NCI-H187 treated with DMSO at 0.1 percent for 48 hours (cell line): ENCODE measurements at places on chromosomes 7 and 10.
A peak's percentile ranks its signal among the peaks of the same experiment; 100 is the strongest.

GRCh38 chr10:50407076-50407801 is 155.9 kb upstream of the ASAH2 start:
- no peak for DNase-seq

DNA sequence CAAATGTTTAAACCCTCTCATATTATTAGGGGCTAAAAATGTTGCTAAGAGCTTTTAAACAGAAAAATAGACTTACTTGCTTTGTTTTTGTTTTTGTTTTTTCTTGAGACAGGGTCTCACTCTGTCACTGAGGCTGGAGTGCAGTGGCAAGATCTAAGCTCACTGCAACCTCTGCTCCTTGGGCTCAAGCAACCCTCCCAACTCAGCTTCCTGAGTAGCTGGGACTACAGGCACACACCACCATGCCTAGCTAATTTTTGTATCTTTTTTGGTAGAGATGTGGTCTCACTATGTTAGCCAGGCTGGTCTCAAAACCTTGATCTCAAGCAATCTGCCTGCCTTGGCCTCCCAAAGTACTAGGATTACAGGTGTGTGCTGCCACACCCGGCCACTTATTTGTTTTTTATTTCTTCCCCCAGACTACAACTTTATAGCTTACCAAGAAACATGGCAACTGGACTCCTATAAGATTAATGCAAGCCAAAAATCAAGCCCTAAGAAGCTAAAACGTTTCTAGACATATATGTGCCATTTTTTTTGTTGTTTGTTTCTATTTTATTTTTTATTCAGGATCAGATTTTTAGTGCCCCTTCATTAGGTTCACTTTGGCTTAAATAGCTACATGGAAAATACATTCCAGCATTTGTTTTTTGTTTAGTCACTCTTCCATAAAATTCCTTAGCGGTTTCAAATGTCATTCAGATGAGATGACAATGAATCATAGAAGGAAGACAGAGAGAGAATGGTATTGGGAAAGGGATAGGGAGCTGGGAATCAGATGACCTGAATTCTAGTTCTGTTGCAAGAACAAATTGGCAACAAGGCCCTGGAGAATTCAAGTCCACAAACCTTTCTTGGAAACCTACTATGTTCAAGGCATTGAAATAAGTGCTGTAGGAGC is 163.4 kb upstream of the MKLN1 start:
- DNase-seq, result no peak

DNA sequence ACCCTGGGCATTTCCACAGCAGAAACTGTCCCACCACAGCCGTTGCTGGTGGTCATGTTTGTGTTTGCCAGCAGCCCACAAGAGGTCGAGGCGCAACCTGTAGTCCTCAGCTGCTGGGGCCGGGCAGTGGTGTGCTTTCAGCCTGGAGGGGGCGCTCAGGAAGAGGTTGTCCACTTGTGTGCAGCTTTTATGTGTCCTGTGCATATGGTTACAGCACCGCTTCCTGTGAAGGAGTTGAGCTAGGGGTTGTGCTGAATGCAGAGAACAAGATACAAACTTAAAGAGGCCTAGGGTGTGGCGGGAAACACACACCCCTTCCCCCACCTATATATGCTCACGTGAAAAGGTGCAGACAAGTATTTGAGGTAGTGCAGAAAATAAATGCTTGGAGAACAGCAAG is 29.5 kb upstream of the PFKFB3 start:
- DNase-seq, result no peak

GRCh38 chr10:90998733-90999511 is 78.0 kb upstream of the ANKRD1 start:
- no peak for DNase-seq

DNA sequence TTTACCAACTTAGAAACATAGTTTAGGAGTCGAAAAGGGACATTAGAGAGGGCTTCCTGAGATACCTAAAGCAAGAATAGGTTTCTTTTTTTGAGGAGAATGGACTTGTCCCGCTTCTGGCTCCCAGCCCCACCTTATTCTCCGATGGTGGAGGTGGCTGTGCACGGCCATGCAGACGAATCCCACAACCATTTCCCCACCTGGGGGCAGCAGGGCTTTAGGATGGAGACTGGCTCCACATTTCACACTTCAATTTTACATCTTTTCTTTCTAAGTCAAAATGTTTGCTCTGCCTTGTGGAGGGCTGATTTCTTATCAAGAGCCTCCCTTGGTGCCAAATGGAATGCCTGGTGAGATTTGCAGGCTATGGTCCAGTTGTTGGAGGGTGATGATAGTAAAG is 118.5 kb downstream of the GLRX3 start:
- no peak for DNase-seq

DNA sequence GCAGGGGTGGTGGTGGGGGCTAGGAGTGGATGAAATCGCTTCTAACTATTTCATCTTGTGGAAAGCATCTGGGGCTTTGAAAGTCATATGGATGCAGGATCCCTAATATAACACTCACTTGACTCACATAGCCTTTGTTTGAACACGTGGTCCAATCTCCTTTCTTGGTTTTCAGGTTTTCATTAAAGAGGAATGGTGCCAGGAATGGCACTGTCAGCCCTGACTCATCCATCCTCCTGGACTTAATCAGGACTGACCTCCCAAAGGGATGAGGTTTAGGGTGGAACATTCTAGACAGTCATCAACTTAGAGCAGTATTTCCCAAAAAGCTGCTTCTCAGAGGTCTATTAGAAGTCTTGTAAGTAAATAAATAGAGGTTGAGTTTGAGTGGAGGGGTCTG is 162.0 kb upstream of the PLXNA4 start:
- no peak for DNase-seq

GRCh38 chr10:34495938-34496337 is 319.2 kb downstream of the PARD3 start:
- DNase-seq, result no peak

GRCh38 chr7:28068811-28069216 is 111.8 kb downstream of the JAZF1 start:
- DNase-seq, result peak; percentile 53

GRCh38 chr10:19889256-19889655 is 73.0 kb downstream of the PLXDC2 start:
- DNase-seq, result no peak

GRCh38 chr10:22714479-22715289 is at the start of gene PIP4K2A:
PIP4K2A (minus strand) TSS chr10:22714578; CDS start chr10:22714326, 252 bp downstream.
- no peak for DNase-seq

GRCh38 chr10:24463611-24464426 is 254.9 kb downstream of the KIAA1217 start:
- peak; percentile 50 for DNase-seq

GRCh38 chr7:40865441-40866233 is 730.8 kb downstream of the SUGCT start:
- no peak for DNase-seq

DNA sequence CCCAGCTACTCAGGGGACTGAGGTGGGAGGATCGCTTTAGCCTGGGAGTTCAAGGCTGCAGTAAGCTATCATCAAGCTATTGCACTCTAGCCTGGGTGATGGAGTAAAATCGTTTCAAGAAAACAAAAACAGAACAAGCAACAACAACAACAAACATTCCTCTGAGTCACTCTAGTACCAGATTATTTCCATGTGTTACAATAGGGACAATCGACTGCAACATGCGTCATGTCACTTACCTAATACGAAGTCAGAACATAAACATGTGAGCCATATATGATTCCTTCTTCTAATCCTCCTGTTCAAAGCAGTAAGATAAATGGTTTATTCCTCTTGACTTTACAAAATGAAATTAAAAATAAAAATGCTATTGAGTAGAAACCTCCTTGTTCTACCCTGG is 57.3 kb downstream of the ZNF438 start:
- DNase-seq, result no peak

DNA sequence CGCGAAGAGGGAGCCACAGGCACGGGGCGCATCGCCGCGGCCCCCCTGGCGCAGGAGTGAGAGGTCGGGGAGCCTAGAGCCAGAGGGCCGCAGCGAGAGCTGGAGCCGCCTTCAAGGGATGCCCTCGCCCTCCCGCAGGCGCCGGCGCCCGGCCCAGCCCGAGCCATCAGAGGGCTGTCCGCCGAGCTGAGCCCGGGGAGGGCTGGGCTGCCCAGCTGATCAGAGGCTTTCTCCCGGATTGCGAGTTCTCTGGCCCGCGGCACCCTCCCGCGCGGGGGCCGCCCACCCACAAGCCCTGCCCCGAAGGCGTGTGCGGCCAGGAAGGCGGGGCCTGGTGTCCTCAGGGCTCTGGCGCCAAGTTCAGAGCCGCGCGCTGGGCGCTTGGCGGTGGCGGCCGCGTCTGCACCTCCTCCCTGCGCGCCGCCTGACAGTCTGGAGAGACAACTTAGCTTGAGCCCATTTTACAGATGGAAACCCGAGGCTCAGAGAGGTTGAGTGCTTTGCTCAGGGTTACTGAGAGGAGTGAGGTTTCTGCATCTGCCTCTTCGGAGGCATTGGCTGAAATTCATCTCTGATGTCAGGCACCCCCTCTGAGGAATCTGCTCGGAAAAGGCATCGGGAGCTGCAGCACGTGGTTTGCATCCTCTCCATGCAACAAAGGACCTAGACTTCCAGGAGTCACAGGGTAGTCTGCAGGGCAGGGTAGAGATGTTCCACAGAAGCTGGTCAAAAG is 3.8 kb upstream of the ANTXRL start:
- DNase-seq, result no peak

- DNase-seq, result no peak
Observed at GRCh38 chr7:80439894-80440821, 71.7 kb downstream of the GNAT3 start.

GRCh38 chr10:97000487-97001182 is 168.5 kb downstream of the LCOR start:
- no peak for DNase-seq

- DNase-seq, result no peak
Observed at GRCh38 chr7:21108182-21108581, 319.7 kb upstream of the SP4 start.
